ENCODE measurements at places on chromosomes 3 and 15.

DNA sequence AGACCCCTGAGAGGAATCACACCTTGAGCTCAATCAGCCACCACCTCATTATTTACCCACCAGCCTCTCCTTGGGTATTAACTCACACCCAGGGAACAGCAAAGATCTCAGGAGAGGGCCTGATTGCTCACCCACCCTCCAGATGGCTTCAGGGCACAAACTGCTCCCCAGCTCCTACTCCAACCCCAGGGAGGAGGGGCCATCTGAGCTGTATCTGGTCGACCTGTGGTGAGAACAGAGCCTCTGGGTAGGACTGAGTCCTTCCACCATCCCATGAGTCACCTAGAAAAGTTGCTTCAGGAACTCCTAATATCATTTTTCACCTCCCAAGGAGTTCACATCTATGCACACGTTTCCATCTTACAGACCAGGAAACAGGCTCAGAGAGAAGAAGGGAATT is 44.8 kb upstream of the HES1 start:
- peak; percentile 91 for DNase-seq

DNA sequence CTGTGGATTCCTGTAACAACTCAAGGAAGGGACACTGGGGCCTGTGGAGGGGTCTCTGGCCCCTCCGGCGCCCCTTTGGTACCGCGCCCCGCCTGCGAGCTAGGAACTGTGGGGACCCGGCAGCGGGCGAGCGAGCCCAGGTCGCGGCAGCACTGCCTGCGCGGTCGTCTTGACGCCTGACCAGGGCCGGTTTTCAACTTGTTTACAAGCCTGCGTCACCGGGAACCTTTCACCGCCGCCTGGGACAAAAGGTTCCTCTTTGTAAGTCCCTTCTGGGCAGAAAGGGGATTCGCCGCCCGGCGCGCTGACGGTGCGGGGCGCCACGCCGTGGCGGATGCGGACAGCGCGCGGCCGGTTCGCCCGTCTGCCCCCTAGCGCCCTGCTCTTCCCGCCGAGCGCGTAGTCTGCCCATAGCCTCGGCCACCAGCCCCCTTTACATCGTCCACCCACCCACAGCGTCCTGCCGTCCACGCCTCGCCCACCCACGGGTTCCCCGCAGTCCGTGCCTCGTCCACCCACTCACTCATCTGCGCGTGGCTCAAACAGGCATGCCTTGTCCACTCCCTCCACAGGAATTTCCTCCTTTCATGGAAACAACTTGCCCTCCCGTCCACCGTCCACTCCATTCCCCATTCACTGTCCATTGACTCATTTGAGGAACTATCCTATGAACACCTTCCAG is 5.5 kb upstream of the CFAP100 start:
- peak; percentile 67 for DNase-seq

GRCh38 chr15:62558640-62559380 is 393.7 kb upstream of the C2CD4B start:
- peak; percentile 7 for DNase-seq

GRCh38 chr3:31008994-31009393 is 114.5 kb upstream of the GADL1 start:
- no peak for DNase-seq

- peak; percentile 54 for DNase-seq
Measured at GRCh38 chr3:55128225-55128823, 200.5 kb upstream of the LRTM1 start.

DNA sequence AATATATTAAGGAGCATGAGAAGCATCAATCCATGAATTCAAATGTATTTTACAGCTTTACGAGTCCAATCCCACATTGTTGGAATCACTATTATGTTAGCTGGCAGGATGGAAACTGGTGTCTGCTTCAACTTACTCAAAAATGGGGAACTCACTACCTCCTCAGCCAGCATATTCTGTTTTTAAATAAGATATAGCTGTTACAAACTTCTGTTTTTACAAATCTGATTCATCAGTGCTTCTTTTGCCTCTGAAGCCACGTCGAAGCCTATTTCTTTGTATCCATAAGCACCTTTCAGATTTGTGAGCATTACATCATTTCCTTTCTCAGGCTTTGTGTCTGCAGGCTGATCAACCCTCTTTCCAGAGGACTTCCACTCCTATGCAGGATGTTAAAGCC is 105.9 kb downstream of the TPRG1 start:
- no peak for DNase-seq

DNA sequence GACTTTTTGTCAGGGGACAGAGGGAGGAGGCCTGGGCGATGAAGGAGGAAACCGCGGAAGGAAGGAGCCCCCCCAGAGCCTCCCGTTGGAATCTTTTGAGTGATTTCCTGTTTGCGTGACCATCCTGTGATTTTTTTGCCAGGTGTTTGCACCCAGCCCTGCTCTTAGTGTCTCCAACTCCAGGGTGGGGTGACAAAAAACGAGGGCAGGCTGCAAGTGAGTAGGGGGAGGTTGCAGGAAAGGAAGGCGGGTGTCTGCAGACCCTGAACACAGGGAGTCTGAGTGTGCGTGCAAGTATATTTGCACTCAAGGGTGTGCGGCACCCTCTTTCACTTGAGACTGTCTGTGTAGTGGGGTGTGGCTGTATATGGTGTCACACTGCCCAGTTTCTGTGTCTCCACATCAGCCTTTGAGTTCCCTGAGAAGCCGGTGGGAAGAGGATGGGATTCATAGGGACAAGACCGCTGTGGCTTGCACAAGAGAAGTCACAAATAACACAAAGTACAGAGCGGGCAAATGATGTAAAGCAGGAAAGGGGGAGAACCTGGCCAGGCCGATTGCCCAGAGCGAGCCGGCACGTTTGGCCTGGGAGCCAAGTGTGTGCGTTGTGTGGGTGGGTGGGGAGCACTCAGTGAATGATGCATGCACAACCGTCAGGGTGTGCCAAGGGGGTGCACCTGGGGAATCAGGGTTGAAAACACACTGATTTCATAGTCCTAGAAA is 6.6 kb downstream of the ISLR2 start:
- no peak for DNase-seq

DNA sequence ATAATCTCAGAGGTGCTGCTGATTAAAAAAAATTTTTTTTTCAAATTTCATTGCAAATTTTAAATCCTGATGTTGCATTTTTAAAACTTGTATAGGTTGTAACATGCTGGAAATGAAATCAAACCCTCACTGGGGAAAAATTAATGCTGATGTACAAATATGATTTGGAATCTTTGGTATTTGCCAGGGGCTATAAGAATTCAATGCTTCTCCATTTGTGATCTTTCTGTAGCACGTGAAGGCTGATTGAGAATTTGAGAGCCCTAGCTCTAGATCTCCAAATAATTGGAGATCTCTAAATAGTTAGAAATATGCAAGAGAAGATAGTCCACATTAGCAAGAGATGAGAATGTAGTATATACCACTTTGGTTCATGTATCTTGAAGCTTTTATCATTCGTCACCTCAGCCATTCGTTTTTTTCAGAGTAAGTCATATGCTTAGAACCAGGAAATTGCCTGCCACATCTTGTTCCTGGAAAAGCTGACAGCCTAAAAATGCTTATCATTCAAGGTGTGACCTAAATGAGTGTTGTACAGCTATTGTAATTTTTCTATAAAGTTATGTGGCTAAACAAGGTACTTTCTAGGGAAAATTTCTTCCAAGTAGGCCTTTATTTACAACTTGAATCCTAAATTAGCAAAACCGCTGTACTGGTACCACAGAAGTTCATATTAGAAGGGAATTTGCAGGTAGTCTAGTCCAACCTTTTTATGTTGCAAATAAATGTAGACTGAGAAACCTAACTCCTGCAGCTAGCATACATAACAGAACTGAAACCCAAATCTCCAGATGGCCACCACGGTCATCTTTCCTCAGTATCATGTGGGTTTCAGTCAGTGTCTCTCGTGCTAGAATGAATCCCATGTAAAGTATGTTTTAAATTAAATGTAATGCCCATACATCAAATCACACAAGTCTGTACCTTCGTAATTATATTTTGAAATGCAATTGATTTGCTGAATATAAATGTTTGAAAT is 48.5 kb downstream of the FNDC3B start:
- DNase-seq: no peak

DNA sequence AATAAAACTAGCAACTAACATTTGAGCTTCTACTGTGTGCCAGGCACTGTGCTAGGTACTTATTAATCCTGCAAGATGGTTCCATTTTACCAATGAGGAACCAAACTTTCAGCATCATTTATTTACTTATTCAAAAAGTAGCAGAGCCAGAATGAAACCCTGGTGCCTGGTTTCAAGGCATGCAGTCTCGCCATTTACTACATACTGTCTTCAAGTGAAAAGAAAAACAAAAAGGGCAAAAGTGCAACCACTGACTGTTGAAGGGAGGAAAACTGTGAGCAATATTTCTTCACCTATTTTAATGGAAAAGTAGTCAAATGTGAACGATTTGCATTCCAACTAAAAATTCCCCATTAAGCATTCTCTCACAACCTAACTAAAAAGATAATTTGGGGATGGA is 8.7 kb downstream of the DCUN1D1 start:
- DNase-seq: no peak

- no peak for DNase-seq
Measured at GRCh38 chr3:119817071-119817470, 35.2 kb downstream of the NR1I2 start.

GRCh38 chr15:100229181-100230163 is 112.3 kb downstream of the ADAMTS17 start:
- no peak for DNase-seq

DNA sequence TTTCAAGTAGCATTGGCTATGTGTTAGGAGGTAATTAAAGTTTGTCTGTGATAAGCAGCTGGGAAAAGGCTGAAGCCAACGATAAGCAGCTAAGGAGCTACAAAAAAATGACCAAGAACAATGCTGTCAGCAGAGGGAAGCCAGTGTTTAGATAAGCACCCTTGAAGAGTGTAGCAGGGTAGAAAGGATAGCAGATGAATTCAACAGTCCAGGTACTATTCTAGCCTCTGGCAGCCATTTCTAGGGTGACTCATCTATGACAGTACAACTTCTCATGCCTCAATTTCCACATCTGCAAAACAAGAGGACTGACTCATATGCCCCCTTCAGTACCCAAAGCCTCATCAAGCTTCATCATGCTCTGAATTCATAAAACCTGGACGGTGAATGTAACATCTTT is 617.6 kb upstream of the UBE2E2 start:
- no peak for DNase-seq

DNA sequence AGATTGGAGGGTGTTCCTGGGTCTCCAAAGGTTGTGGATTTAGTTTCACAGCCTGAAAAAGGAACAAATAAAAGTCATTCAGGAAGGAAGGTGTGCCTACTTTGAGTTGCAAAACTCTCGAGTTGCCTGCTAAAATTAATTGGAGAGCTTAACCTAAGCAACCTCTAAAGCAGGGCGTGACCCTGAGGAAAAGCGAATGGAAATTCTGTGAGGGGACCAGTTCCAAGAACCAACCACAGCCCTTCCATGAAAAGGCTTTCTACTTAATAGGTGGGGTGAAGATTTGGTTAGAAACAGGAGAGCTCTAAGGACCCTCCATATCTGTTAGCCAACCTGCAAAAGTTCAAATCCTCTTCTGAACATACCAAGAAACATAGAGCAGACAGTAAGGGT is 1.5 kb downstream of the CD80 start:
- no peak for DNase-seq

DNA sequence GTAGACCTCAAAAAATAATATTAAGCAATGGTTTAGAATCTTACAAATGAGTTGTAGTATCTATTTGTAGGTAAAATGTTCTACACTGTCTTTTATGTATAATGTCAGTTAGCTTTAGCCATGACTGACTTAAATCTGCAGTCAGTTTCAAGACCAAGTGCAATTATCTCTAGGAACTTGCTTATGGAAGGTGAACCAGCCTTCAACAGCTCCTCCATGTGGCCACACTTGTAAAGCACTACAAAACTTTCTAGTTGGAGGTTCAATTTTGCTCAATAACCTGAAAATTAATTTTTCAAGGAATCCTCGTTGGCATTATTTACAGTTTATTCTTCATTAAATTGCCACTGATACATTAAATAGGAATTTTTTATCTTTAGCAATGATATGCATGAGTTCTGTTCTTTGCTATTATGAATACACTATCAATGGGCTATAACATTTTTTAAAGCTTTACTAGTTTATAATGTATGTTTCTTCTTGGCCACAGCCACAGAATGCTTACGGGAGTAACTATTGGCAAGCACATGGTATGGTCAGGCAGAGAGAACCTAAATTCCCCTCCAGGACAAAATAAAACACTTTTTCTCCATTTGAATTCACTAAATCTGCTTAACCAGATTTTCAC is 315.3 kb upstream of the UBE2E2 start:
- peak; percentile 12 for DNase-seq

- no peak for DNase-seq
Measured at GRCh38 chr3:83523470-83524073, 1435.2 kb upstream of the CADM2 start.

GRCh38 chr3:35733341-35733740 is 94.0 kb downstream of the ARPP21 start:
- DNase-seq: no peak

DNA sequence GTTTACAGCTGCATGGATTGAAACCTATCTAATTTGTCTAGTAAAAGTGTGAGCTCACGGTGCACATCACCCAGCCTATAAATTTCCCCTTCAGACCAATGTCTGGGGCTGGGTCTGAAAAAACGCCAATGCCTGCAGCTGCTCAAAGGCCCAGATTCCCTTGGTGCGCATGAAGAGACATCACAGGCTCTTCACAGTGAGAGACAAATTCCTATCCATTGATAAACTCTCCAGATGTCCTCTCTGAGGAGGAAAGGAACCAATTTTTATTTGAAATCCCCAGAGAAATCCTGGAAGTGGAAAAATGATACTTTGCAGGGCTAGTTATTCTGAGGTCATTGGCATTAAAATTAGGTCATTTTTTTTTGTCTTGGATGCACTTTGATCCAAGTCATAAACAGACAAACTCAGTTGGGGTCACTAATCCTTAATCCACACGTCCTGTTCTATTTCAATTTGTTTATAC is 360.5 kb downstream of the EPHA3 start:
- DNase-seq: no peak

GRCh38 chr3:90036939-90037469 is 929.6 kb downstream of the EPHA3 start:
- DNase-seq: no peak

- peak; percentile 65 for DNase-seq
Measured at GRCh38 chr3:151156618-151157216, 46.3 kb downstream of the GPR171 start.

DNA sequence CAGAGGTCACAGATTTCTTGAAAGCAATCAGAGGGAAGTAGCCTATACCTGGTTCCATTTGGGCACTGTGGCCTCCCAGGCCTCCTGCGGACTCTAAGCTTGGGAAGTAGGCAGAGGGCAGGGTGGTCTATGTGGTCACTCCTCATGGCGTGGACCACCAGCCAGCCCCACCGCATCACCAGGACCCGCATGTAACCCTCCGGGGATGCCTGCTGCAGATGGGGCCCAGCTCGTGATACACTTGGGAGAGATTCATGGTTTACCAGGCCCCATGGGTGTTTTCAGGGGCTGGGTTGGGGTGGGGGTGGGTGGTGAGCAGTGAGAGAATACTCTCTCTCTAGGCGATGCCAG is 123.7 kb downstream of the ASB7 start:
- DNase-seq: no peak
